H7 (cell line): ENCODE measurements at places on chromosomes 1 and 21. TPM values are rescaled to one million over a fixed set of nuclear protein-coding genes. Genes with fewer than 3 reads are reported as not detected.

DNA sequence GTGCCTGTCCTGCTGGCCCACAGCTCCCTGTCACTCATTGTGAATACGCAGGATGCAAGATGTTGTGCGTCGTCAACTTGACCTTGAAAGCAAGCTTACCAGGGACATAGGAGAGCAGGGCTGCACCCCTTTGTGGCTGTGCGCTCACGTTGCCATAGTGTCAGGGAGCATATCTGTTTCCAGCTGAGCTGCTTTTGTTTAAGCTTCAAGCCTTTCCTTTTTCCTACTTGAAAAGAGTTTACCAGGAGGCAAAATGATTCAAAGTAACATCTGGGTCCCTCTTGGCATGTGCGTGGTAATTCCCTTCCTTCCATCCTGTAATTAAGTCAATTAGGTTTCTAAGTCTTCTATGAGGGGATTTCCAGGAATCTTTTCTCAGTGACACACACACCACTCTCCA is 537.1 kb downstream of the AJAP1 start:
- no peak for DNase-seq

The DENND1B gene
- total RNA-seq: 2.9 and 3.1 TPM in 2 replicates

- DNase-seq: no peak
Measured at GRCh38 chr1:114467491-114467890, 43.5 kb downstream of the TRIM33 start.

DNA sequence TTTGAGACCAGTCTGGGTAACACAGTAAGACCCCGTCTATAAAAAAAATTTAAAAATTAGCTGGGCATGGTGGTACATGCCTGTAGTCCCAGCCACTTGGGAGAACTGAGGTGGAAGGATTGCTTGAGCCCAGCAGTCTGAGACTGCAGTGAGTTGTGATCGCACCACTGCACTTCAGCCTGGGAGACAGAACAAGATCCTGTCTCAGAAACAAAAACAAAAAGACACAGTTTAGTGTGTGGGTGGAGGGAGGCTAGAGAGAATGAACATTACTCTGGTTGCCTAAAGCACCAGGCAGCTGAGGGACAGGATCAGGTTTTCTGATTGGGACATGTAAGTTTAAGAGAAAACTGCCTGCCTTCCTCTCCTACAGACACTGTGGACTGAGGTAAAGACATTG is 42.3 kb downstream of the VAMP4 start:
- DNase-seq: no peak

DNA sequence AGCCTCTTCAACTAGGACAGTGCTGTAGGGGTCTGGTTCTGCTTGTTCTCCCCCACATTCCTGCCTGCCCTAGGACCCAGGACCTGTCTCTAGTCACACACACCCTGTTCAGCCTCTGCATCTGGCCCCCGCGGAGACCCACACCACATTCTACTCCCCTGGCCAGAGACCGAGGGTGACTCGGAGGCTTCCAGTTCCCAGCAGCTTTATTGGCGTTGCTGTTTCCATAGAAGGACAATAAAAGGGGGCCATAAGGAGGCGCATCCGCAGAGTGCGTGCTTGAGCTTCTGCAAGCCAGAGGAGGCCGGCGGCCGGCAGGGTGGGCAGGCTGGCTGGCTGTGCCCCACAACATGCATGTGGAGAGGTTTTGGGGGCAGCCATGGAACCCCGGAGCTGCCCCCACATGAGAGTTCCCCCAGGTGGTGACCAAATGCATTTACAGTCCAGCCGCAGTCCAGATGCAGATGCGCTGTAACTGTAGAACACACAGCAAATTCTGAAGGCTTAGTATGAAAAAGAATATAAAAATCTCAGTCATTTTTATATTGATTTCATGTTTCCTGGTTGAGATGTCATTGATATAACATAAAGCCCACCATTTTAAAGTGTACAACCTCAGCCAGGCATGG is 52.4 kb downstream of the PDE9A start:
- peak; percentile 62 for DNase-seq

- peak; percentile 86 for DNase-seq
Measured at GRCh38 chr1:32878183-32878582, 7.5 kb upstream of the FNDC5 start.

DNA sequence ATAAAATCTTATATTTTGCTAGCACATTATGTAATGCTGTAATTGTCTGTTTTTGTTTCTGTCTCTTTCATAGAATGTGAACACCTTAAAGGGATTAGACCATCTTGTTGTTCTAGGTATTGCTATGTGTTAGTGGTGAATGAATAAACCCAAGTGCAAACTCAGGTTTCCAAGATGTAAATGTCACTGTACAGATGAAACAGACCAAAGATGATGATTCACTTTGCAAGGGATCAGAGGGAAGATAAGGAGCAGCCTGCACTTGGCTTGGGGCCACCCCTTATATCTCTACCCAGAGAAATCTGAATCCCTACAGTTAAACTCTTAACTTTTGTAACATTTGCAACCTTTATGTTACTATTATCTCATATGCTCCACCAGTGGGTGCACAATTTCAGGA is 25.4 kb downstream of the UROD start:
- DNase-seq: no peak

DNA sequence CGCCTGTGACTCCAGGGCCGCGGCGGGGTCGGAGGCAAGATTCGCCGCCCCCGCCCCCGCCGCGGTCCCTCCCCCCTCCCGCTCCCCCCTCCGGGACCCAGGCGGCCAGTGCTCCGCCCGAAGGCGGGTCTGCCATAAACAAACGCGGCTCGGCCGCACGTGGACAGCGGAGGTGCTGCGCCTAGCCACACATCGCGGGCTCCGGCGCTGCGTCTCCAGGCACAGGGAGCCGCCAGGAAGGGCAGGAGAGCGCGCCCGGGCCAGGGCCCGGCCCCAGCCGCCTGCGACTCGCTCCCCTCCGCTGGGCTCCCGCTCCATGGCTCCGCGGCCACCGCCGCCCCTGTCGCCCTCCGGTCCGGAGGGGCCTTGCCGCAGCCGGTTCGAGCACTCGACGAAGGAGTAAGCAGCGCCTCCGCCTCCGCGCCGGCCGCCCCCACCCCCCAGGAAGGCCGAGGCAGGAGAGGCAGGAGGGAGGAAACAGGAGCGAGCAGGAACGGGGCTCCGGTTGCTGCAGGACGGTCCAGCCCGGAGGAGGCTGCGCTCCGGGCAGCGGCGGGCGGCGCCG is at the start of gene SIM2:
Gene SIM2 (plus strand): TSS at position 135 of the 565 bp plus-strand sequence. CDS start 632 bp downstream, outside the sequence.
- DNase-seq: peak; percentile 83

GRCh38 chr1:207418351-207418750 is 35.8 kb upstream of the CR2 start:
- no peak for DNase-seq

DNA sequence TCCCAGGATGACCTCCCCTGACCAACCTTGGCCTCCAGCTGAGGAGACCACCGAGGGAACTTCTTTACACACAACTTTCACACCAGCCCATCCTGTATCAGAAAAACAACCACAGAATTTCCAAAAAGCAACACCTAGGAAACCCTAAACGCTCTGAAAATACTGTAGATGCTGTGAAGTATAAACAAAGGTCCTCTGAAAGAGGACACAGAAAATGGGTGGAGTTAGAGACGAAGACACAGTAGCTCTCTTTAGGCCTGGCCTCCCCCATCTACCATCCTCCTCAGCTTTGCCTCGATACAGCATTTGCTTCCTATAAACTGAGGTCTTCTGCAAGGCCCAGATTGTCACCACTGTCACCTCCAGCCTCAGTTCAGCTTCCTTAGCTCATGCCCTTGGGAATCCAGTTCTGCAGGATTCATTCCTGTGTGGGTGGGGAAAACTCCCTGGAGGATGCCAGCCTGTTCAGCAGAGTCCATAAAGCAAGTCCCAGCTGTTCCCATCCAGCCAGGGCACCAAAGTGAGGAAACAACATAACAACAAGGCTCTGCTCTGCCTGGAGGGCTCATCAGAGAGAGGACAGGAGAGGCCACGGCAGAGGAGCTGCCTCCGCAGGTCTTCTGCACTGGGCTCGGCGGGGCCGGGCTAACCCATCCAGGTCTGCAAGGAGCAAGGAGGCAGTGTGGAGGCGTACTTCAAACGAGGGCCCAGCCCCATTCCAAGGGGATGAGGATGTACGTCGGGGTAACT is 15.0 kb downstream of the PIK3C2B start:
- peak; percentile 15 for DNase-seq

The RPS27 gene
- total RNA-seq: 2,701 and 3,425 TPM in 2 replicates

DNA sequence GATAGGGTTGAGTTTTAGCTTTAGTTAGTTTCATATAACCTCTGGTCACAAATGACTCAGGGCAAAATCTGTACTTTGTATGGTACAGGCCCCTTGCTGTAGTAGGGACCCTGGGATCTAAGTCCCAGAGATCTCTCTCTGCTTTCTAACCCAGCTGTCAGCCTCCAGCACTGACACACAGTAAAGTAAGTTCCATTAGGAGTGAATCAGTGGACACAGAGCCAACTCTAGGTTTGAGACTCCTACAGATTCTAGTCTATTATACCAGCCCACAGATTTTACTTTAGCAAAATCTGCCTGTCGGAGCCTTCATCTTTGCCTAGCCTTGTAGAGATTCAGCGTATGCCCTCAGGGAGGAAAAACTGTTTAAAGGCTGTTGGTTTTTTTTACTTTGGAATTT is 52.5 kb downstream of the ANGPTL1 start:
- DNase-seq: no peak

DNA sequence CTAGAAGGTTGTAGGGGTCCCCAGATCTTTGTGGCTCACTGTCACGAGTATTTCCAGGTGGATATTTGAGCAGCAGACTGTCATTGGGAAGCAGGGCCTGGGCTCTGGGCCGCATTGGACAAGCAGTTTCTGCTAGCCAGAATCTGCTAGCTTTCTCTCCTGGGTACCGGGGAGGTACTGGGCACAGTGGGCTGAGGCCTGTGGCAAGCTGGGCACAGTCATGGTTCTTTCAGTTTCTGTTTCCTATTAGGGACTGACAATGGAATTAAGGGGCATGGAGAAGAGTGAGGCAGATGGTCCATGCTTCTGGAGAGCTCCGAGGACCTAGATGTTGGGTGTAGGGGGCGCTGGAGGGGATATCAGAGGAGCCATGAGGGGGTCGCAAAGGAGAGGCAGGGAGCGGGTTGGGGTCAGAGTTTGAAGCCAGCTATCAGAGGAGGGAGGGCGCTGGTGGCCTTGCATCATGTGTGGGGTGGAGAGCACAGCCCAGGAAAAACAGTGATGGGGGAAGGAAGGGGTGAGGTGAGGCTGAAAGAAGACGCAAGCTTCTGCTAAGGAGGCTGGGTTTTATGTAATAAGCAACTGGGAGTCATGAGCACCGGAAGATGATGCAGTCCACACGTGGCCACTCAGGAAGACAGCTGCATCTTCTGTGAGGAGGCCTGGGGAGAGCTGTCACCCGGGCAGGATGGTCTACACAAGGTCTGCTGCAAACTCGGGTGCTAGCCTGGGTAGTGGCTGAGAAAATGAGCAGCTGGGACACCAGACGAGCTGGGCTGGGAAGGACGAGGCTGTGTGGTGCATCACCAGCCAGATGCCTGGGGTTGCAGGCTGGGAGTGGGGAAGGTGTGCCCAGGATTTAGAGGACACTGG is 72.7 kb downstream of the IER5 start:
- DNase-seq: no peak

- no peak for DNase-seq
Measured at GRCh38 chr1:224114787-224115175, 870 bp downstream of the FBXO28 start.

The ZNF593OS gene
- 0.22 TPM in 1 of 2 replicates, not detected in the other for total RNA-seq

The CD84 gene
- not detected in 2 replicates for total RNA-seq

The PLA2G4A gene
- total RNA-seq: 1.1 TPM in 2 replicates

DNA sequence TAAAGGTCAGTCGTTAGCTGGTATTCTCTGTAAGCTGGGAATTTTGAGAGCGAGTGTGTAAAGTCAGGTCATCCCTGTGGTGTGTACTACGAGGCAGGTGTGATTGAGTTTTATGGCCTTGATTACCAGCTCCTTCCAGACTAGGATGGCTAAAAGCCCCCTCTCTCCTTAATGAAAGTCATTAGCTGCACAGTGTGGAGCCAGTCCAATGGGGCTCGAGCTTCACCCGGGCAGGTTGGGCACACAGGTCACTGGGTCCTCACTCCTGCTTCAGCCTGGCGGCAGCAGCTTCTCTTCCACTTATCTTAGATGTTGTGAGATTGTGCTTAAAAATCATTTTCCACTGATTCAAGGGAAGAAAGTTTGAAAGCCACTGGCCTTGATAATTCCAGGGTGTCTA is 3.0 kb downstream of the DMRTB1 start:
- no peak for DNase-seq

DNA sequence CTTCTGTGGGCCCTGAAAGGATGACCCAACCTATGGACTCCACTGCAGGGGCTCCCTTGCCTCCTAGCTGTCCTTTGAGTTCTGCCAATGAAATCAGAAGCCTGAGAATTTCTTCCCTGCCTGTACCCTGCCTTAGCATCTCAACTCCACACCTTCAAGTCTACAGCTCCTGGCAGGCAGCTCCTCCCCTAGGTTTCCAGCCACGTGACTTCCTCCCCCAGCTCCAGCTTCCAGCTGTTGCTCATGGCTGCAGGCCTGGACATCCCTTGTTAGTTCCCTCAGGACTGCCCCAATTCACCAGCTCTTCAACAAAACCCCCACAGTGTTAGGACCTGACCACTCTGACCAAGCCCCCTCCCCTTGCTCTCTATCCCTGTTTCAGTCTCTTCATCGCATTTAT is 2.4 kb downstream of the RCAN1 start:
- DNase-seq: no peak
